Putamen (tissue), 1 donor: ENCODE measurements at places on chromosomes 3 and 15.

DNA sequence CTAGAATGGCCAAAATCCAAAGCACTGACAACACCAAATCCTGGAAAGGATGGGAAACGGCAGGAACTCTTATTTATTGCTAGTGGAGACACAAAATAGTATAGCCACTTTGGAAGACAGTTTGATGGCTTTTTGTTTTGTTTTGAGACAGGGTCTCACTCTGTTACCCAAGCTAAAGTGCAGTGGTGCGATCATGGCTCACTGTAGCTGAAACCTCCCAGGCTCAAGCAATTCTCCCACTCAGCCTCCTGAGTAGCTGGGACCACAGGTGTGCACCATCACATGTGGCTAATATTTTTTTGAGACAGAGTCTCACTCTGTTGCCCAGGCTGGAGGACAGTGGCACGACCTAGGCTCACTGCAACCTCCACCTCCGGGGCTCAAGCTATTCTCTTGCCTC is 27.3 kb upstream of the GPR160 start:
- no peak for DNase-seq

DNA sequence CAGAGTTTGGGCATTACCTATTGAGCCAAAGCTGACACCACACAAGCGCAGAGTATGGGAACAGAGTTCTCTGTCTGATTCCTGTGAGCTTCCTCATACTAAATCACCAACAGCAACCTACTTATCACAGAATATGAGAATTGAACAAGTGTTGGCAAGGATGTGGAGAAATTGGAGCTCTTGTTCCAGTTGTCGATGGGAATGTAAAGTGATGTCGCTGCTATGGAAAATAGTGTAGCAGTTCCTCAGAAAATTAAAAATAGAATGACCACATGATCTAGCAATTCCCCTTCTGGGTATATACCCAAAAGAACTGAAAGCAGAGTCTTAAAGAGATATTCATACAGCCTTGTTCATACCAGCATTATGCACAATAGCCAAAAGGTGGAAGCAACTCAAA is 33.4 kb downstream of the CD86 start:
- no peak for DNase-seq

- no peak for DNase-seq
Observed at GRCh38 chr15:47887241-47887800, 170.0 kb downstream of the SEMA6D start.

DNA sequence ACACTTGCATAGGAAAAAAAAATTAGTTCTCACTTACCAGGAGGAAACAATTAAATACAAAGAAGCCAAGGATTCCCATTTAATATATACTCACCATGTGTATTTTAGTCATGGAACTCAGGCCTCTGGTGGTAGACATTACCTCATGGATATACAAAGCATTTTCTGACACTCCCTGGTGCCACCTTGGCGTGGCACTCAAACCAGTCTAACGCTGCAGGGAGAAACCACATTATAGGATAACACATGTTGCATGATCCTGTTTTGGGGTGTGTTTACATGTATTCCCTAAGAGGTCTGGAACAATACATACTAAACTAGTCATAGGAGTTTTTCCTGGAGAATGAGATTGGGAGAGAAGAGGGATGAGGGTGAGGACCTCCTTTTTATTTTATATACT is 5.9 kb upstream of the RTF1 start:
- DNase-seq: no peak

DNA sequence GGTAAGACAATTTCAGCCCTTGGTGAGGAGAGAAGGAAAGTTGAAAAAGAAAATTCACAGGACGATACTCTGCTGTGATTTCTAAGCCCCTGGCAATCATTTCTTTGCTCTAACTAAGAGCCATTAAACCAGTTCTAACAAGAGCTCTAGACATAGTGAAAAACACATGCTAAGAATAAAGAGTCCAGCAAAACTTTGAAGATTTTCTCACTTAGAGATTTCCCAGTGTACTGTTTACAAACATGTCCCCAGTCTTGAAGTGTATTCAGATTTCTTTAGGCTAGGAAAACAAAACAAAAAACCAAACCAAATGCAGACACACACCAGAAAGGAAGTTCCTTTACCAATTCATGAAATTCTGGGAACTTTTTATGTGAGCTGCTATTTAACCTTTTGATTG is 325.8 kb downstream of the PTPRG start:
- no peak for DNase-seq

GRCh38 chr3:44612678-44613077 is 12.2 kb upstream of the ZNF197 start:
- DNase-seq: no peak

DNA sequence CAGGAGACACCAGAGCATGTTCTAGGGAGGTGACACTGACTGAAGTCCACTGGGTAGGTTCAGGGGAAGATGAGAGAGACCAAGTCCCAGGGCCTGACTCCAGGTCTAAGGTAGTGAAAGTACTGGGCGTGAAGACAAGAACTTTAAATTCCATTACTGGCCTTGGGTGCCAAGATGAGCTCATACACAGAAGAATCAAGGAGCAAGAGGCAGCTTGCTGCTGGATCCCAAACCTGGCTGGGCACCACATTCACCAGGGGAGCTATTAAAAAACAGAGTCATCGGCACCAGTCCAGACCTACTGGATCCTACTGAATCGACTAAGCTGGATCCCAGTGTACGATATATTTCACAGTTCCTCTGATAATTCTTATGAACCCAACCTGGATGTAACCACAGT is 42.1 kb upstream of the ATG7 start:
- no peak for DNase-seq
